ENCODE measurements at places on chromosomes 2 and 18.

DNA sequence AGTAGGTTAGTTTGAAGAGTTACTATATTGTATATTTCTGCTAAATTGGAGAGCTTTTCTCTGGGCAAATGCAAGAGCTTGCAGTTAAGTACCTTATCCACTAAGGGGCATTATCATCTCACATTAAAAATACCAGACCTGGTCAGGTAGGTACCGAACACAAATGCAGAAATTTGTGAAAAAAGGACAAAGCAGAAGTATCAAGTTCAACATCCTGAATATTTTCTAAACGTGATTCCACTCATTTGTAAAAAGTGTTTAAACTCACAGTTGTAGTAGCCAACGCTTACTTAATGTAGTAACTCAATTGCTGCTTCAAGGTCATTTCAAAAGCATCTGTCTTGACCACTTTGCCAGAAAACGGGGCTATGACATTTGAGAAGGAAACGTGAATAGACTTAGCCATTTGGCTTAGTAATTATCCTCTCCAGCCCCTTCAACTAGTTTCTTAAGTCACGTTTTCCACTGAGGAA is 52.1 kb downstream of the CYRIA start:
- DNase-seq = no peak

GRCh38 chr2:62660582-62661262 is 44.8 kb upstream of the EHBP1 start:
- DNase-seq = no peak

DNA sequence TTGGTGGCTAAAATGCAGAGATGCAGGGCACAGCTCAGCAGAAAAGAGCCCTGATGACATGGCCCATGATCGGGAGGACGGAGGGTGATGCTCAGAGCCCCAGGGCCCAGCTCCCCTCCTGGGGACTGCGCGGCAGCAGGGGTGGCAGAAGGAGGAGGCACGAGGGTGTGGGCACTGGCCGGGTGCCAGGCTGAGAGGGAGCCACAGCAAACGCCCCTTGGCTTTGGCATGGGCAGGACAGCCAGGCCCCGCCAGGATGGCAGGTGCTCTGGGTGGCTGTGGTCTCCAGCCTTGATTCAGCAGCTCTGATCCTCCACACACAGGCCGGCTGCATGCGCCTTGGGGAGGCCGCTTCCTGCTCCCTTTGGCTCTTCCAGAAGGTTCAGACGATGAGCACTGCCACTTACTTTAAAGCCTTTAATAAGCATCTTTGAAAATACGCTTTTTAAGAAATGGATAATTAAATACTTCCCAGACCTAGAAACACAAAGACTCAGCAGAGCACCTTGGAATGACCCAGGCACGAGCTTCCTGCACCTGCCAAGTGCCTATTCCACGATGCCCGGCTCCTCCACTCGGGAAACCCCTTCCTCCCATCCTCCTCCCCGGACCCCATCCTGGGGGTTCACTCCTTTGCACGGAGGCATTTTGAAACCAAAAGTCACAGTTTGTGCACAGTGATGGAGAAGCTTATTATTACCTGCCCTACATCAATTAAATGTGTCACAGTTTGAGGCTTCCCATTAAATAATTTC is 78.5 kb upstream of the SNTG2 start:
- DNase-seq = no peak

DNA sequence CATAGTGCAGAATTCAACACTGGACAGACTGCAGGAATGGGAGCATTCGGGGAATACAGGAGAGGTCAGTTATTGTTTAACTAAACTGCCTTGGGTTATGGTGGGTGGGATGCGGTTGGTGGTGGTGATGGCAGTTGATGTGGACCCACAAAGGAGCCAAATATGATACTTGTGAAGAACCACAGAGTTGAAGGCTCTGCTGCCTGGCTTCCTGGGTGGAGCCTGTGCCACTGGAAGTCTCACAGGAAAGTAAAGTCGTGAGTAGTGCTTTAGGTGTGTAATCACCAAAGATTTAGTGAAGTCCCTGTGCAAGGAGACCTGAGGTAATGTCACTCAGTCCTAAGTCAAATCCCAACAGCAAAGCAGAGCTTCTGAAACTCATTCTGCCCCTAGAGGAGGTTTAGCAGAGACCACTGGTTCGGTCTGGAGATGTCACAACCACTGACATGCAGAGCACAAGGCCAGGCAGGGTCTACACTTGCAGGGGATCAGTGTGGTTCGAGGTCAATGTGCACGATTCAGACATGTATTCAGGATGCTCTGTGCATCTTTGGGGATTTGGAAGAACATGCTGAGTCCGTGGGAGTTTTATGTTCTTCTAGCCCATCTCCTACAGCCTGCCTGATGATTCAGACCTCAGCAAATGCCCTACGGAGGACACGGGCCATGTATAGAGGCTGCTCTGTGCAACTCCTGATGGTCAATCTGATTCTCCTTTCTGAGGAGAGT is 1150.9 kb downstream of the RPIA start:
- DNase-seq = peak; percentile 29

- DNase-seq = no peak
These were observed 122.0 kb downstream of the COPS8 start for GRCh38 chr2:237207646-237208045.

DNA sequence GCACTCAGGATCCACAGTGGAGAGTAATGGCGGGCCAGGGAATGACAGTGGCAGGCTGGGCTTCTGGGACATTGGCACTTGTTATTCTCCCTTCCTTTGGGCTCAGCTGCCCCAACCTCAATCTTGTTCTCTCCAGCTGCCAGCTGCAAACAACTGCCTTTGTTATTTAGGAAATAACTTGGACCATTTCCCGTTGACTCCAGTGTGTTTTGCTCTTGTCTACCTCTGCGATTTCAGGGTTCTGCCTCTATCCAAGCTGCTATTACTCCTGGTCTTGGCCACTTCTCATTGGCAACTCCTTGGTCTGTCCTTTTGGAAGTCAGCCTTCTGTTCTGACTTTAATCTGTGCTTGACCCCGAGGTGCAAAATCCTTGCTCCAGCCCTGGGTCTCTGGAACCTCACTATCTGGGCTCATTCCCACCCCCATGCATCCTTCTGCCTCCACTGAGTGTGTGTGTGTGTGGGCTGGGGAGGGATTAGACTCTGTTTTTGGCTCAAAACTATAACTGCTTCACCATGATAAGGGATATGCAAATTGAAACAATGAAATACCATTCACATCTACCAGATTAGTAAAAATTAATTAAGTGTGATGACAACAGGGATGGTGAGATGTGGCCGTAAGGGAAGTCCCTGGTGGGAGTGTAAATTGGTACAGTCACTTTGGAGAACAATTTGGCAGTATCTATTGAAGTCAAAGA is 134.1 kb upstream of the CXCR4 start:
- DNase-seq = no peak

- no peak for DNase-seq
These were observed 552.0 kb upstream of the CDH2 start for GRCh38 chr18:28728891-28729290.

DNA sequence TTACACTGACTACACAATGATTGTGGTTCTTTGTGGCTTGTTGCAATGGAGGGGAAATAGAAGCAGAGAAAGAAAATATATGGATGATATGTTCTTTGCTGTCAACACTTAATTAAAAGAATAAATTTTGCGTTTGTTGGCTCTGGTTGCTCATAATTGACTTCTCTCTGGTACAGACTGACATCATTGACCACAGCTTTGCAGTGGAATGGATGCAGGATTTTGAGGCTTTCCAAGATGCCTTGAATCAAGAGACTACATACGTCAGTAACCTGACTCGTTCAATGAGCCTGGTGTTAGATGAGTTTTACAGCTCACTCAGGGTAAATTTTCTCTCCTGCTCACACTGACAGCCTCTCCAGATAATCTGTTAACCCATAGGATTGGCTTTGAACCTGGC is 9.9 kb downstream of the GPN1 start:
- DNase-seq = no peak

- no peak for DNase-seq
These were observed 443.8 kb downstream of the NCKAP5 start for GRCh38 chr2:133124446-133124845.

DNA sequence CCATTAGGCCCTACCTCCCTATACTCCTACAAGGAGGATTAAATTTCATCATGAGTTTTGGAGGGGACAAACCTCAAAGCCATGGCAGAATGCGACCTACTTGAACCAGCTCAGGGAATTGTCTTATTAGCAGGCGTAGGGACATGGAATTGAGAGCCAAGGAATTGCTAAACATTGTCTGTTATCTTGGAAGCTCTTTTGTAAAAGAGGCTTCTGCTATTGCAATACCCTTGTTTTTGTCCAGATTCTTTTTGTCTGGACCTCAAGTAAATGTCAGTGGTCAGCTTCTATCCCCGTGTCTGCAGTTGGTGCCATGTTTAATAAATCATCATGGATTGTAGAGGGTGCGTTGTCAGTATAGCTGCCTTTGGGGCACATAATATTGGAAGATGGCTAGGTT is 62.3 kb downstream of the RHBDD1 start:
- no peak for DNase-seq

DNA sequence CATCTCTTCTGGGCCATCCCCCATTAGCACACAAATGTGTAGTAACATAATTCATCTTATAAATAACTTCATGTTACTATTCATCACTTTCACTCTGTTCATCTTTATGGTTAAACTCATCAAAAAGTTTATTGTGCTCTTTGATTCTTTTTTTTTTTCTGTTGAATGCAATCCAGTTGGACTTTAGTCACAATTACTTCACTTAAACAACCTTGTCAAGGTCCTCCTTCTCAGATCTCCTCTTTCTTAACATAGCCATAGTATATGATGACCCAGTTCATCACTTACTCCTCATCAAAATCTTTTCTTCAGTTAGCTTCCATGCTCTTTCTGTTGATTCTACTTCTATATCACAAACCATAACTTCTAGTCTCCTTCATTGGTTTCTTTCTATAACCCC is 80.2 kb upstream of the ZC3H15 start:
- no peak for DNase-seq

GRCh38 chr2:140348826-140349225 is 1568.6 kb upstream of the NXPH2 start:
- DNase-seq = no peak

- no peak for DNase-seq
These were observed 61.0 kb downstream of the SPP2 start for GRCh38 chr2:234111523-234111922.

DNA sequence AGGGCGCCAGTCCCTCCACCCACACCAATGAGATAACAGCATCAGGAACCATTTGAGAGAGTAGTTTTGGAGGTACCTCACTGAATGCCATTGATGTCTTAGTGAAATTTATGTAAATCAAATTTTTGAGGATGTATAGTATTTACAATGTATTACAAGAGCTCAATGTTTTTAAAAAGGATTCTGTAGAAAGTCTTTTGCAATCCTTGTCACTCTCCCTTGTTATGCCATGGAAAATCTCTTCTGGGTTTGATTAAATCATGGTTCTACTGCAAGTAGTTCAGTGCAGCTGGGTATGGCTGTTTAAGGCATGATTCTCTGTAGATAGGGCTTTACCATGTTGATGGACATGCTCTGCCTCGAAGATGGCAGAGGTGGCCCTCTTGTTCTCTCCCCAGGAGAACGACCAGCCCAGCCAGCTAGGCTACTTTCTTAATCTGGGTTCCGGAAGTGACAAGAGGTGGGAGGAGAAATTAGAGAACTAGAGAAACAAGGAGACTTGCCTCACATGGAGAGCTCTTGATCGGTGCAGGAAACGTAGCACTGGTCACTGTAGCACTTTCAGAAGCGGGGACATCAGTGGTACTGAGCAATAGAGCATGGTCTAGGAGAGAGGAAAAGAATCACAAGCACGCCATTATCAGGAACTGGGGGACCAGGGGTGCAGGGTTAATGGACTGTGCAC is 202.7 kb downstream of the CLIP4 start:
- no peak for DNase-seq

- no peak for DNase-seq
These were observed 53.0 kb downstream of the LYPD6 start for GRCh38 chr2:149383340-149383739.

DNA sequence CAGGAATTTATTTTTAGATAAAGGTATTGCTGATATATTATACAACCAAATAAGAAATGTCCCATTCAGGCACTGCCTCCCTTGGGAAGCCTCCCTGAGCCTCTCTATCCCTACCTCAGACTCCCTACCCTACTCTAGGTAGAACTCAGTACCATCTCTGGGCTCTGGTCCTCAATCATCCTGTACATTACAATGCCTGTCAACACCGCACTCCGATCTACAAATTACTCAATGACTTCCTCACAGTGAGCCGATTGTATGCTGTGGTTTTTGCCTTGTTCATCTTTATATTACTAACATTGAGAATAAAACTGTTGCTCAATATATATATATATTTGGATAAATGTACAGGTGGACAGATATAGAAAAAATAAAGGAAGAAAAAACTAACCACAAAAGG is 207.5 kb downstream of the STK39 start:
- DNase-seq = no peak

- DNase-seq = no peak
These were observed 5.7 kb downstream of the DSEL start for GRCh38 chr18:67510831-67511230.

DNA sequence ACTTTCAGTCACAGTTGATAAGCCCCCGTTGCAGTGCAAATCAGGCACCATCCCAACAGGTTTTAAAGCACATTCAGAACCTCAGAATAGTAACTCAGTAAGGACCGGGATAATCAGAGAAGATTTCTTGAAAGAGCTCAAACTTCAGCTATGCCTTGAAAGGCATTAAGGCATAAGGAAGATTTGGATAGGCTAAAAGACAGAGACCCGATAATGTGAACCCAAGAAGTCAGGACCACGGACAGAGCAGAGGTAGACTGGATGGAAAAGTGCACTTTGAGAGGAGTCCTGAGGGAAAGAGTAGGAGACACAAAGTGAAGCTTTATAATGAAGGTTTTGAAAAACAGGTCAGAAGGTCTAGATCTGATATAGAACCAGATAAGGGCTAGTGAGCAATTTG is 36.9 kb upstream of the KLF7 start:
- DNase-seq = no peak

GRCh38 chr18:10152475-10152874 is 238.7 kb downstream of the VAPA start:
- no peak for DNase-seq

GRCh38 chr2:168589236-168590211 is 133.5 kb downstream of the CERS6 start:
- no peak for DNase-seq

GRCh38 chr2:227642656-227643055 is 23.9 kb upstream of the SCYGR5 start:
- no peak for DNase-seq

- DNase-seq = no peak
These were observed 19.5 kb upstream of the DTNB start for GRCh38 chr2:25692737-25693445.

- DNase-seq = no peak
These were observed 12.6 kb downstream of the AGPS start for GRCh38 chr2:177405029-177405692.

- no peak for DNase-seq
These were observed 27.2 kb downstream of the ANKRD29 start for GRCh38 chr18:23635283-23636070.

Data from CD8-positive, alpha-beta memory T cell (primary cell).